Upper lobe of right lung (tissue), 1 donor: ENCODE measurements at places on chromosomes 7 and 10. TPM values are rescaled to one million over a fixed set of nuclear protein-coding genes. Genes with fewer than 3 reads are reported as not detected.

EN2 gene
- total RNA-seq = not detected

- H3K4me3 ChIP-seq = no peak overlapping the region
- H3K27ac ChIP-seq = no peak overlapping the region
- no peaks in the 10 kb centered on the region for H3K36me3 ChIP-seq
- no peaks in the 10 kb centered on the region for H3K4me1 ChIP-seq
- no peak for DNase-seq
- no peaks in the 10 kb centered on the region for H3K27me3 ChIP-seq
Measured at GRCh38 chr10:9602998-9603397, 1414.7 kb upstream of the CELF2 start.

- peaks cover 17% of the 10 kb centered on the region for H3K36me3 ChIP-seq
- no peaks in the 10 kb centered on the region for H3K27me3 ChIP-seq
- no peak overlapping the region for H3K4me3 ChIP-seq
- H3K27ac ChIP-seq = no peak overlapping the region
- peaks cover 5% of the 10 kb centered on the region for H3K4me1 ChIP-seq
Measured at GRCh38 chr10:72557362-72557761, 68.5 kb downstream of the MICU1 start.

DNA sequence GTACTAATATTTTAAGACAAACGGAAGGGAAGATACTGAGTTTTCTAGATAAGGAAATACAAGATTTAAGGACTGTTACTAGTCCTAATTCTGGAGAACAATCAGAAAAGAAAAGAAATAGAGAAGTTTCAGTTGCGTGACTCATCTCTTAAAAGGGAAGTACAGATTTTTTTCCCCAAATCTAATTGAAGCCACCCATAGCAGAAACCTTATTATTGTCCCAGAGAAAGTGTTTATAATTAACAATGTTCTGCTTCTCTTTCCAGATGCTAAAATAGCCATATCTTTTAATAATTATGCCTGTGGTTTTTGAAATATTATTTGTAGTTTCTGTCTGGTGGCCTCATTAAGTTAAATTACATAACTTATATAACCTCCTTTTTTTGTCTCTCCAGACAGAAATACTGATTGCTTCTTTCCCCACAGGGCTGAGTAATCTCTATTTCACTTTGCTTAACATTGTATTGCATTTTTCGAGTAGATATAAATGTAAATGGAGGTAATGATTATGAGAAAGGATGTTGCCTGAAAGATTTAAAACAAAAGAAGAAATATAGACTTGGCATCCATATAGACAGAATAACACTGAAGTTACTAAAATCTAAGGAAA, 240.7 kb upstream of the MBL2 start:
- no peaks in the 10 kb centered on the region for H3K4me1 ChIP-seq
- no peaks in the 10 kb centered on the region for H3K36me3 ChIP-seq
- no peak for DNase-seq
- H3K4me3 ChIP-seq = no peak overlapping the region
- H3K27me3 ChIP-seq = no peaks in the 10 kb centered on the region
- no peak overlapping the region for H3K27ac ChIP-seq

AGR3 gene
- total RNA-seq = 37.2 TPM

- peak overlapping the region; percentile 68 for H3K4me3 ChIP-seq
- H3K4me1 ChIP-seq = peaks cover 23% of the 10 kb centered on the region
- H3K27me3 ChIP-seq = no peaks in the 10 kb centered on the region
- peak; percentile 77 for DNase-seq
- H3K27ac ChIP-seq = peak overlapping the region; percentile 85
Measured at GRCh38 chr10:103659674-103660363, 166.3 kb downstream of the NEURL1 start.

DNA sequence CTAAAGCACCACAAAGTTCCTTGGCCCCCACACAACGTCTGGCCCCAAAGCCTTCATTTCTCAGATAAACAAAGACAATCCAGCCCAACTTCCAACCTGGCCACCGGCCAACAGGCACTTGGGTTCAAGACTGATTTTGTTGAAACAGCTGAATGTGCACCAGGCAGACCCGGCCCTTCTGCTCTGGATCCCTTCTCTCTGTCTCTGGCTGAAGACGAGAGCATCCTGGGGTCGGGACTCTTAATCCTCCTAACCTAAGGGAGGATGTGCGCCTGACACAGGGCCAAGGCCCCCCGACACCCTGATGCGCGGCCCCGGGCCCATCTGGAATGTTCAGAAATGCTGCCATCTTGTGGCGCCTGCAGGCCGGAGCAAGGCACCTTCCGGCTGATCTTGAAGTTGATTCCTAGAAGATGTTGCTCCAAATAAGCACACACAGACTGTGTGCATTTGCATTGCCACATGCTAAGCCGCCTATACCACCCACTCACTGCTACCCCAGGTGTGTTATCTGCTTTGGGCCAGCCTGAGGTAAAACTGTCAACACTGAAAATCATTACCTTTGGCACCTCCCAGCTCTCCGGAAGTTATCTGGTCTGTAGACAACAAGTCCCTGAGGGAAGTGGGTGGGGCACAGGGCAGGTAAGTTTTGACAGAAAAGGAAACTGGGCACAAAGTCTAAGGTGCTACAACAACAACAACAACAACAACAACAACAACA, 98.4 kb upstream of the HABP2 start:
- DNase-seq = peak; percentile 79
- H3K27me3 ChIP-seq = no peaks in the 10 kb centered on the region
- H3K4me1 ChIP-seq = peaks cover 5% of the 10 kb centered on the region
- H3K27ac ChIP-seq = no peak overlapping the region
- H3K4me3 ChIP-seq = peak overlapping the region; percentile 19

GRCh38 chr10:97714401-97715258, 1.1 kb downstream of the MARVELD1 start:
- H3K4me1 ChIP-seq = peaks cover 48% of the 10 kb centered on the region
- H3K27me3 ChIP-seq = no peaks in the 10 kb centered on the region
- H3K4me3 ChIP-seq = peak overlapping the region; percentile 75
- DNase-seq = peak; percentile 87
- peaks cover 14% of the 10 kb centered on the region for H3K36me3 ChIP-seq

DNA sequence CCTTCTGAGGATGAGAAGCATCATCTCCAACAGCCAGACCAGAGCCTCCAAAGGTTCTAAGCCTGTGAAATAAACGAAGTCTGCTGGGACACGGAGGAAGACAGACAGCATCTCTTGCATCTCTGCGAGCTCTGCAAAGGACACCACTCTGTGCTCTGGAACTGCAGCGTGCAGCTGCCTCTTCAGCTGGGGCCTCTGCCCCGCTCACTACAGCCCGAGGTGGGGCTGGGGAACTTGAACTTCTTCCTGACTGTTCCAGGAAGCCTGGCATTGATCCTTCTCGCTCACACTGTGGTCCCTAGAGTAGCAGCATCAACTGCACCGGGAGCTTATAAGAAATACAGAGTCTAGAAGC, 163.3 kb downstream of the USP6NL start:
- DNase-seq = no peak
- H3K4me1 ChIP-seq = no peaks in the 10 kb centered on the region
- H3K4me3 ChIP-seq = no peak overlapping the region

DNA sequence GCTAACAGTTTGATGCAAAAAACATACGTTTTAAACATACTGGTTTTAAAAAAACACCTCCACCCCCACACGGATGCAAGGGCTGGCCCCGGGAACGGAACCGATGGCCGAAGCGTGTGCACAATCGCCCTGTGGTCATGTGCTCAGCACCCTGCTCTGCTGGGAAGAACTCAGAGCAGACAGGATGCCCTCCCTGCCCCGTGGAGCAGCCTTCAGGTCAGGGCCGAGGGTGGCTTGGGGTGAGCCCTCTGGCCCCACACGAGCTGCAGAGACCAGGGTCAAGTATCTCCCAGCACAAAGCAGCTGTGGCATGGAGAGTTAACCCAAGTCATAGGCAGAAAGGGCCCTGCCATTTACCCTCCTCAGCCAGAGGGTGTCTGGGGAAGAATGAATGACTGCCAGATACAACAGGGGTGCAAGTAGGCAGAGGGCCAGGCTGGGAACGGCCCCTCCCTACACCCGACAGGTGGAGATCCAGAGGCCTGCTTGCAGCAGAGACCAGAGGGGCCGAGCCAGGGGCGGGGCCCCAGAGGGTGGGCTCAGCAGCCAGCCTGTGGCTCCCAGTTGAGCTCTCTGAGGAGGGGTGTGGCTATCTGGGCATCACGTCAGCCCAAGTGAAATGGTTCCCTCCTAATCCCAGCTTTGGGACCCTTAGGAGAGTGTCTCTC, 56.8 kb downstream of the ZRANB1 start:
- H3K27ac ChIP-seq = peak overlapping the region; percentile 60
- no peaks in the 10 kb centered on the region for H3K27me3 ChIP-seq
- H3K4me3 ChIP-seq = no peak overlapping the region
- peak; percentile 53 for DNase-seq
- peaks cover 24% of the 10 kb centered on the region for H3K4me1 ChIP-seq

DNA sequence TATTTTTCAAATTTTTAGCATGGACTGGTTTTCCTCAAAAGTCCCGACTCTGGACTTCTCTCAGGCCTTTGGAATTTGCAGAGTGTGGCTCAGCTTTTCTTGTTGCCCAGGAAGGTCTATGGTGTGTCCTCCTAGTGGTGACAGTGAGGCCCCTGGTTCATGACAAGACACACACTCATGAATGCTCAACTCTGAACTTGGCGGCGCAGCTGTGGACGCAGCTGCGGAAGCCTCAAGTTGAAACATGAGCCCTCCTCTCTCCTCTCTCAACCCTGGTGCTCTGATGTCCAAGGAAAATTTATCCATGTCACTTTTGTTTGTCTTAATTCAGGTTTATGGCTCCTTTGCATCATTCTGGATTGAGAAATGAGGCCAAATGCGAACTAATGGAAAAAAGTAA, 183.9 kb downstream of the HECW1 start:
- no peak for DNase-seq
- no peak overlapping the region for H3K27ac ChIP-seq
- no peaks in the 10 kb centered on the region for H3K36me3 ChIP-seq
- H3K27me3 ChIP-seq = no peaks in the 10 kb centered on the region
- no peak overlapping the region for H3K4me3 ChIP-seq

GRCh38 chr10:63518690-63519288, 2.4 kb upstream of the REEP3 start:
- H3K36me3 ChIP-seq = no peaks in the 10 kb centered on the region
- no peak for DNase-seq
- no peaks in the 10 kb centered on the region for H3K27me3 ChIP-seq
- no peak overlapping the region for H3K27ac ChIP-seq
- peaks cover 61% of the 10 kb centered on the region for H3K4me1 ChIP-seq
- no peak overlapping the region for H3K4me3 ChIP-seq

CDK1 gene
- 3.4 TPM for total RNA-seq

DNA sequence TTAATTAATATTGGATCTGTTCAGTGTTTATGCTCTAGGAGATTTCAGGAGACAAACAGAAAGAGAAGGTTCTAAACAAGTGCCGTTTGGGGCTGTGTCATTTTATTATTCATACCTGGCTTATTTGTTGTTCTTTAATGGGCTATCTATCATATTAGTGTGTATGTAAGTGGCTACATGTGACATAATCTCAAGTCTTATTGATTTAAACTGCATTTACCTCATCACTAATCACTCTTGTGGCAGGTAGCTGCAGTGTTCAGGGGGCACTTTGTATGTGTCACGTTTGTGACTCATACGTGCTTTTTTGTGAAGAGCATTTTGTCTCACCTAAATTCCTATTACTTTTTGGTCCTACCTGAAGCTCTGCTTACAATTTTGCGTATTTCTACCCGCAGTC, 95.4 kb downstream of the EXOC4 start:
- no peaks in the 10 kb centered on the region for H3K36me3 ChIP-seq
- no peak overlapping the region for H3K27ac ChIP-seq
- DNase-seq = no peak
- no peaks in the 10 kb centered on the region for H3K27me3 ChIP-seq
- H3K4me3 ChIP-seq = no peak overlapping the region
- H3K4me1 ChIP-seq = no peaks in the 10 kb centered on the region

CPA1 gene
- total RNA-seq = not detected

DNA sequence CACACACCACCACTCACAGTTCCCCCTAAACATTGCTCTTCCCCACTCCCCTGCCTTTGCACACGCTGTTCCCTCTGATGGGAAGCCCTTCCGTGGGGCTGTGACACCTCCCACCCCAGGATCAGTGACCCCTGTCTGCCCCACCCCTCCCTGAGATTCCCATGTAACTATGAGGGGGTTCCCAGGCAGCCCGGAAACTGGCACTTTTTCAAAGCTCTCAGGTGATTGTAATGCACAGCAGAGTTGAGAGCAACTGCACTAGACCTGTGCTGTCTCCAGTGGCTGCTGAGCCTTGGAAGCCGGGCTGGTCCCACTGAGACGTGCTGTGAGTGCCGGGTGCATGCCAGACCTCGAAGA, 29.8 kb downstream of the GPRIN2 start:
- H3K36me3 ChIP-seq = no peaks in the 10 kb centered on the region
- H3K27me3 ChIP-seq = no peaks in the 10 kb centered on the region
- H3K4me3 ChIP-seq = no peak overlapping the region
- peak; percentile 72 for DNase-seq
- H3K4me1 ChIP-seq = peaks cover 16% of the 10 kb centered on the region

PDIA4 gene
- 117 TPM for total RNA-seq

- peaks cover 19% of the 10 kb centered on the region for H3K4me1 ChIP-seq
- H3K27ac ChIP-seq = peak overlapping the region; percentile 52
- no peak for DNase-seq
- H3K36me3 ChIP-seq = no peaks in the 10 kb centered on the region
Measured at GRCh38 chr10:14040787-14041631, 289.7 kb downstream of the FRMD4A start.

FEZF1 gene
- not detected for total RNA-seq

DNA sequence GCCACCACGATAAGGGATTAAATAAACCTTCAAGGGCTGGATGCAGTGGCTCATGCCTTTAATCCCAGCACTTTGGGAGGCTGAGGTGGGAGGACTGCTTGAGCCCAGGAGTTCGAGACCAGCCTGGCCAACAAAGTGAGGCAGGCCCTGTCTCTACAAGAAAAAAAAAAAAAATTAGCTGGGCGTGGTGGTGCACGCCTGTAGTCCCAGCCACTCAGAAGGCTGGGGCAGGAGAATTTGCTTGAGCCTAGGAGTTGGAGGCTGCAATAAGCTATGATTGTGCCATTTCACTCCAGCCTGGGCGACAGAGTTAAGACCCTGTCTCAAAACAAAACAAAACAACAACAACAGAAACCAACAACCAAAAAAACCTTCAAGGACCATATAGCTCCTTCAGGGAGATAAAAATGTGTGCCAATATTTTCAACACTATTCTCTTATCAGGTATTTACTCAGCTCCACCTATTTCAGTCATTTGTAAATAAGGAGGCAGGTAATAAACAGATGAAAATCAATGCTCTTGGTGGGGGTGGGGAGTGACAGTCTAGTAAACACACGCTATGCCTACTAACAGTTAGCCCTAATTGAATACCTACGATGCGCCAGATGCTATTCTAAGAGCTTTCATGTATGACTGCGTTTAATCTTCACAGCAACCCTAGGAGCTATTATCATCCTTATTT, 13.2 kb downstream of the BAIAP2L1 start:
- H3K4me1 ChIP-seq = no peaks in the 10 kb centered on the region
- H3K36me3 ChIP-seq = no peaks in the 10 kb centered on the region
- no peak overlapping the region for H3K4me3 ChIP-seq

DNA sequence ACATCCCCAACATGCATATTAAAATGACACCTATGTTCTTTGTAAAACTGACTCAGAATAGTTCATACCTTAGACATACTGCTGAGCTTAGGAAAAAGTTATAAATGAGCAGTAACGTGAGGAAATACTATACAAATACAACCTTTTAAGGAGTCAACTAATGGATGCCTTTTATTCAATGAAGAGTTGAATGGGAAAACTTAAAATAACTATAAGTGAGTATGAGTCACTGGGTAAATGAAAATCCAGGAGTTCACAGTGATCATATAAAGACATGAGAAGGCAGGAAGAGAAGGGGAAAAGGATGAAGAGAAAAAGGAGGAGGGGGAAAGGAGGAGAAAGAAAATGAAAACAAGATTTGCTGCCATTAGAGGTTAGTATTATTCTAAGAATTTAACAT, 157.8 kb upstream of the PCDH15 start:
- H3K4me3 ChIP-seq = no peak overlapping the region
- H3K27me3 ChIP-seq = no peaks in the 10 kb centered on the region
- no peak overlapping the region for H3K27ac ChIP-seq
- no peaks in the 10 kb centered on the region for H3K36me3 ChIP-seq
- H3K4me1 ChIP-seq = no peaks in the 10 kb centered on the region

DCLRE1C gene
- total RNA-seq = 11.3 TPM
